ENCODE measurements at places on chromosomes 16 and 17.

GRCh38 chr17:80243526-80244433 is 16.9 kb upstream of the RNF213 start:
- H3K27me3 ChIP-seq: no peaks in the 10 kb centered on the region
- H3K4me1 ChIP-seq: no peaks in the 10 kb centered on the region
- no peaks in the 10 kb centered on the region for H3K36me3 ChIP-seq
- no peak overlapping the region for H3K4me3 ChIP-seq
- H3K27ac ChIP-seq: no peak overlapping the region

- no peak for DNase-seq
- peaks cover 24% of the 10 kb centered on the region for H3K4me1 ChIP-seq
- H3K27ac ChIP-seq: no peak overlapping the region
- no peaks in the 10 kb centered on the region for H3K27me3 ChIP-seq
These were observed 13.0 kb downstream of the AXIN2 start for GRCh38 chr17:65548269-65548969.

DNA sequence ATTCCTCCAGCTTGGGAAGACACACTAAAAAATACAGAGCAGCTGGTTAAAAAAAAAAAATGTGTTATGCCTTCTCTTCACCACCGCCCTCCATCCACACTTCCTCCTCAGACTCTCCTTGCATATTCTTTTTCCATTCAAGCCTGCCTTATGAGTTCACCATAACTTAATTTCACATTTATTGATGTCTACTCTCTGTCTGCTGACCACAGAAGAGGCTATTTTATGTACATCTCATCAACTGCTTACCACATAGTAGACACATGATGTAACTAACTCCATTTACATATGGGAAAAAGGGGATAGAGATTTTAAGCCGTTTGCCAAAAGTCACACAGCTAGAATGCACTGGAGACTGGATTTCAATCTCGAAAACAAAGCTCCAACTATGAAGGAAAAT is 409.8 kb downstream of the CDH11 start:
- no peak overlapping the region for H3K4me3 ChIP-seq
- no peak overlapping the region for H3K27ac ChIP-seq
- no peaks in the 10 kb centered on the region for H3K36me3 ChIP-seq
- no peak for DNase-seq
- H3K4me1 ChIP-seq: no peaks in the 10 kb centered on the region
- H3K27me3 ChIP-seq: no peaks in the 10 kb centered on the region

DNA sequence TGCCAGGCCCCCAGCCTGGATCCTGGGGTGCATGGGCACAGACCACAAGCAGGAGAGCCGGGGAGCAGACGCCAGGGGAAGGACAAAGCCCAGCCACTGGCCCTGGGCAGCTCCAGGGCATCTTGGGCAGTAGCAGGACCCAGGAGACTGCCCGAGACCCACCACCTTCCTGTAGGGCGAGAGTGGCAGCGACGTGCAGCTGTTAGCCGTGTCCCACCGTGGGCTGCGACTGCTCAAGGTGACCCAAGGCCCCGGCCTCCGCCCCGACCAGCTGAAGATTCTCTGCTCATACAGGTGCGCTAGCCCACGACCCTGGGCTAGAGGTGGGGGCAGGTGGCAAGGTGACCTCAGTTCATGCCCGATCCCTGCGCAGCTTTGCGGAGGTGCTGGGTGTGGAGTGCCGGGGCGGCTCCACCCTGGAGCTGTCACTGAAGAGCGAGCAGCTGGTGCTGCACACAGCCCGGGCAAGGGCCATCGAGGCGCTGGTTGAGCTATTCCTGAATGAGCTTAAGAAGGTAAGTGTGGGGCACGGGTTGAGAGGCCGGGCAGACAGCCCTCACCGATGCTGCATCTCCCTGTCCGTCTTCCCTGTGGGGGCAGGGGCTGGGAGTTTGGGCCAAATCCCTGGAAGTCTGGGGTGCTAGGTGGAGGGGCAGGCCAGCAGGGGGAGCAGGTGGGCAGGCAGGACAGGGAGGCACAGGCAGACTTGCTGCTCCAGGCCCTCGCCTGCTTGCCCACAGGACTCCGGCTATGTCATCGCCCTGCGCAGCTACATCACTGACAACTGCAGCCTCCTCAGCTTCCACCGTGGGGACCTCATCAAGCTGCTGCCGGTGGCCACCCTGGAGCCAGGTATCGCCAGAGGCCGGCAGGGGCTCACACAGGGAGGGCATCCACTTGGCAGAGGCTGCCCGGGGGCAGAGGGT is 13.5 kb upstream of the SMIM5 start:
- H3K4me3 ChIP-seq: no peak overlapping the region
- H3K27ac ChIP-seq: no peak overlapping the region
- H3K36me3 ChIP-seq: no peaks in the 10 kb centered on the region
- no peaks in the 10 kb centered on the region for H3K4me1 ChIP-seq
- DNase-seq: peak; percentile 92

DNA sequence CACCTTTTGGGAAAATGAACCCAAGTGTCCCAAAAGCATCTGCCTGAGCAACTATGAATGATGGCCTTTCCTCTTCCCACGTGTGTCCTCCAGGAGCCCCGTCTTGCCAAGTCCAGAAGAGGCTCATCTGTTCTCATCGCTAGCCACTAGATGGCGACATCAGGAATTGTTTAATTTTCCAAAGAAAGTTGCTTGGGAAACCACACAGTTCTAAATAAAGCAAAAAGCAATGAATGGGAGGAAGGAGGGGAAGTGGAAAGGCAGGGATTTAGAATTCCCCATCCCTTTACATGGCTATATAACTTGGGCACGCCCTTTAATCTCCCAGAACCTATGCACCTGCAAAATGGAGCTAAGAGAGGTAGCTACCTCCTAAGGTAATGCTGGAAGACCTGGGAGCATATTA is 9.0 kb upstream of the CDH5 start:
- H3K4me1 ChIP-seq: no peaks in the 10 kb centered on the region
- H3K4me3 ChIP-seq: no peak overlapping the region
- peak; percentile 87 for DNase-seq
- no peak overlapping the region for H3K27ac ChIP-seq
- no peaks in the 10 kb centered on the region for H3K36me3 ChIP-seq

Measured in GM23338 (cell line).